ENCODE measurements at places on chromosomes 5 and 9.

DNA sequence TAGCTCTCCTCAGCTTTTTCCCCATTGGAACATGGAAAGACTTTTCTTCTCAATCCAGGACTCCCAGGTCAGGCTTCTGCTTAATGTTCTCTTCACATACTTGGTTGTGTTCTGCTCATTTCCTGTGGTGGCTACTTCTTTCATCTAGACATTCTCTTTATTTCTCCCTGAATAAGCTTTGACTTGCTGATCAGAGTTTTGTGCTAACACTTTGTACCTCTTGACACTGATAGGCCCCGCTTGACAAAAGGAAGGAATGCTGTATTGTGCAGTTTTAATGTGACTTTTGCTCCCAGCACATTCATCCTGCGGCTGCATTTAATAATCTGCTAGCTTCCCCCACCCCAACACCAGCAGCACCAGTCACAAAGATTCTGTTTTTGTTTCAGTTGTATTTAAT, 90.9 kb upstream of the MINAR2 start:
- no peak for DNase-seq

DNA sequence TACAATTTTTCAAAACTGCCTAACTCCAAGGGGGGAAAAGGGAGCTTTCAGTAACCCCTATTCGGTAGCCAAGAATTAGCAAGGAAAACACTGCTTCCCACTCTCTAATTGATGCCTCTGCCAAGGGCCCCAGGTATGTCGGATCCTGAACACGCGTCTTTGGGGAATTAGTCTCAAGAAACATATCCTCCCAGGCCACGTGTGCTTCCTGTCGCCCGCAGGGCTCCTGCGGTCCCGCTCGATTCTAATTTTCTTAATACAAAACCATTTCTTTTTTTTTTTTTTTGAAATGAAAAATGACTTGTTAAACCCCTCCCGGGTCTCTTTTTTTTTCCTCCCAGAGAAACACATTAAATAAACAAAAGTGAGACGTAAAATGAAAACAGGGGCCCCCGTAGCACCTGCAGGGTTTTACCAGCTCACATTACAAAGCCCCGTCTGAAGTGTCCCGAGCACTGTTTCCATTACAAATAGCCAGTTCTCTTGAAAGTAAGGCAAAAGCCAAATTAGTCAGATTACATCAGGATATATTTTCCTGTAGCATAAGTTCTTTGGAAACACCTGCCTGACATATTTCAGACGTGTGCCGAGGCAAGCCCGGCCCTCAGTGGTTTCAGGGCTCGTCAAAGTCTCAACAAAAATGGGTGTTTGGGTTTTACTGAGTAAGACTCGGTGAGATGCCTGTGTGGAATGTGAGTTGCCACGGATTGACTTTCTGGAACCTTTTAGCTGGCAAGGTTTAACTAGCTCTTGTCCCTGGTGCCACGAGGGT, 21.5 kb downstream of the SMIM23 start:
- no peak for DNase-seq

- no peak for DNase-seq
Measured at GRCh38 chr5:167525004-167525403, 766.4 kb upstream of the WWC1 start.

- DNase-seq = no peak
Measured at GRCh38 chr5:74943905-74944304, 77.7 kb upstream of the FAM169A start.

DNA sequence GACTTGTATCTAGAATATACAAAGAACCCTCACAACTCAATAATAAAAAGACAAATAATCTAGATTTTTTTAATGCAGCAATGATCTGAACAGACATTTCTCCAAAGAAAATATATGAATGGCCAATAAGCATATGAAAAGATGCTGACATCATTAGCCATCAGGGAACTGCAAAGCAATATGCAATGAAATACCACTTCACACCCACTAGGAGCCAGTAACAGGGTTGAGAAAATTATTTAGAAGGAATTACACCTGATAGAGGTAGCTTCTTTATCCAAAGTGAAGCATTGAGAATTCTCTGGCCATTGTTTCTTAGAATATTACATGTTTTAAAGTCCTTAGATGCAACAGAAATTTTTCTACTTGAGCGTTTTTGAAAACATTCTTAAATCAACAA, 316.9 kb downstream of the KCNN2 start:
- no peak for DNase-seq

DNA sequence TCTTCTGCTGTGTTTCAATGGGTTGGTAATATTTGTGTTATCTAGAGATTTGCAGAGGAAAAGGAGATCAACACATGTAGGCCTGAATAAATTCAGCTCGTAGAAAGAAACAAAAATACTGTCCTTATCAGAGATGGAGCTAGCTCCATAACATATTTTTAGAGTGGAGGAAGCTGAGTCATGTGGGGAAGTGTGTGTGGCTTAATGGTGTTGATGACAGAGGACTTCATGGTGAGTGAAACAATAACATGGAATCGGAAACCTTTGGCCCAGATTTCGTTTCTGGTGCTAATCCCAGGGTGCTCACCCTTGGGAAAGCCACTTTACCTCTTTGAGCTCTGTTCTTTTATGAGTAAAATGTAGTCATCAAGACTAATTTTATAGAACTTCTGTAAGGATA, 825.0 kb downstream of the TLR4 start:
- no peak for DNase-seq

GRCh38 chr5:112703866-112704820, 33.5 kb upstream of the APC start:
- no peak for DNase-seq

DNA sequence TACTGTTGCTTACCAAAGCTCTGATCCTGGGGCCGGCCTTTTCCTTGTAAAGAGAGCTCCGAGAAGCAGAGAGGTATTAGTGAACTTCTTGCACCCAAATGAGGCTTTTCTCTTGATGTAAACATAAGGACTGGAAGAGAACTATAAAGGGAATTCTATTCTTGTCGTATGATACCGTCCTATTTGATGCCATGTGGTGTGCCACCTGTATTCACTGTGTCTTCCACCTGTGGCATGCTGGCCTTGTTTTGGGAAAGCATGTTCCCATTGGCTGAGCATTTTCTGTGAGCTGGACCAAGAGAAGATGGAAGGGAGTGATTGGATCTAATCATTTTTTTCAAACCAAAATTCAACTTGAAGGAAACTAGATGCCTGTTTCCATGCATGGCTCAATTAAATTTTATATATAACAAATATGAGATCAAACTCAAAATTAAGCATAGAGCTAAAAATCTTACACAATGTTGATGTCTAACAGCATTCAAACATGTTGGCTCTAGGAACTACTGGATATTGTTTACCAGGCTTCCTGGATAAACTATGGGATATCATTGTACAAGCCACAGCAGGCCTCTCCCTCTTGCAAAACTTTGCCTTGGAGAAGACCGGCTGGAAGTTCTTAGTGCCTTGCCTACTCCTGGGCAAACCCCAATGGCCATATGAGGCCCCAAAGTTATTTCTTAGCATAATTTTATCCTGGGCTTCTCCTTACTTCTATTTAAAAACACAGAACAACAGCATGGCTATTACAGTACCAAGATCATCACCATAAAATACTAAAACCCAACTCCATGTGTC, 115.3 kb downstream of the TSSK1B start:
- no peak for DNase-seq

GRCh38 chr5:74877624-74878304, 11.6 kb upstream of the FAM169A start:
- no peak for DNase-seq

GRCh38 chr5:10364186-10364689, 10.7 kb downstream of the MARCHF6 start:
- DNase-seq = no peak

DNA sequence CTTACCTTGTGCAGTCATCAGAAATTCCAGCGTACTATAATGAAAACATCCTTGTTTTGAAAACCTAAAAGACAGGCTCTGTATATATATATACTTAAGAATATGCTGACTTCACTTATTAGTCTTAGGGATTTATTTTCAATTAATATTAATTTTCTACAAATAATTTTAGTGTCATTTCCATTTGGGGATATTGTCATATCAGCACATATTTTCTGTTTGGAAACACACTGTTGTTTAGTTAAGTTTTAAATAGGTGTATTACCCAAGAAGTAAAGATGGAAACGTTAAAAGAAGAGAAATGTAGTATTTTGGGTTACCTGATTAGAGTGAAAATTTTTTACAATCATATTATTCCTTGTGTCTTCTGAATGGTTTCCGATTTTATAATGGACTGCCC, 131.4 kb downstream of the CDH6 start:
- DNase-seq = no peak

DNA sequence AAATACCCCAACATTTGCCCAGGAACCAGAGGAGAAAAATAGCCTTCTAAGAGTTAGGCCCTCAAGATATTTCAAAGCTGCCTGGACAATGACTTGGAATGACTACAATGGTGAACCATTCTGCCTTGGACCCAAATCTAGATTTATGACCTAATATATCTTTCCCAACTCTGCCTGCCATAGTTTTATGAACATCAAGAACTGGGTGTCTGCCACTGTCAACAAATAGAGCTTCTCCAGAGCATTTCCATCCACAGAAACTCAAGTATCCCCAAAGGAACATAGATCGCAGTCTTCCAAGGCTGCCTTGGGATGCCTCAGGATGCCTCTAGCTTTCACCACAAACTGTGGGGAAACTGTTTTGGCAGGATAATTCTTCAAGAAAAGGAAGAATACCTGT, 48.2 kb upstream of the NFIB start:
- DNase-seq = no peak
